Stimulated activated CD4-positive, alpha-beta T cell treated with anti-CD3 and anti-CD28 coated beads, Interleukin-4, amount 100 ng/mL, for 48 hours (primary cell): ENCODE measurements at places on chromosomes 13 and 19.

DNA sequence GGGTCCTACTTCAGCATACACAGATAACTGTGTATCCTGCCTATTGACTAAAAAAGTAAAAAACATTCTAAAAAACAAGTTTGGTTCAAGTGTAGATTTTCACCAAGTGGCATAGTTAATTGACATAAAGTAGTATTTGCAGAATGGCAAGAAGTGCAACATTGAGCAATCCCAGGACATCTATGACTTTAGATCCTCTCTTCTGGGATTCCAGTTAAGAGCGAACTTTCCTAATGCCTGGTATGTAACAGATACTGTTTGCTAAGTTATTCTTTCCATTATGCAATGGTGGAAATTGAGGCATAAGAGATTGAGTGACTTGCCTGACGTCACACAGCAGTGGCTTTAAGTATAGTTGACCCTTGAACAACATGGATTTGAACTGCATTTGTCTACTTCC lies 96.1 kb downstream of the ZMYM2 start:
- no peak for DNase-seq

- DNase-seq, result no peak
These were observed 98.7 kb downstream of the DOCK9 start for GRCh38 chr13:98879127-98879520.

GRCh38 chr19:2978166-2978767 lies 903 bp downstream of the TLE6 start:
- no peak for DNase-seq

GRCh38 chr13:61670384-61671161 lies 254.9 kb upstream of the PCDH20 start:
- DNase-seq, result no peak

DNA sequence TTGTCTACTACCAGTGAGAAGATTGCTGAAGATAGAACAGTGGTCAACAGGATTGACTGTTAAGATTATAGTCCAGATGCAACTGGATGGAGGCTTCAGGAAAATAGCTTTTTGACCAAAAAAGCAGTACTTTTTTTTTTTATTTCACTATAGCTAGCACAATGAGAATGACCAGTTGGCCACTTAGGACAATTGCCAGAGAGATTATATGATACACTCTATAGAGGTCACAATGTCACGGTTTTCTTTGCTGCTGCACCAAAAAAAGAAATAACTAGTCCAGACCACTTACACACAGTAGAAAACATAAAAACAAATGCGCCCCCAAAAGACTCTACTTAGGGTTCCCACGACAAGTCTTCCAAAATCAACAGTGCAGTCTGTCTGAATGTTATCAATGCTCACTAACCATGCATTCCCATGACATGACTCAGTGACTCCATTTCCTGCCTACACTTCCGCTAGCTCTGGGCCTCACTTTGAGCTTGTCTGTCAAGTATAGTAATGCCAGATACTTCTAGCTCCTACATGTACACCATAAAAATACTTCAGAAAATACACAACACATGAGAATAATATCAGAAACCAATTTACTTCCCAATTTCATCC lies 209.1 kb upstream of the STARD13 start:
- DNase-seq, result no peak

- DNase-seq, result no peak
These were observed 254.3 kb upstream of the SLITRK1 start for GRCh38 chr13:84136582-84136981.
